ENCODE measurements at places on chromosomes 5 and 9.

DNA sequence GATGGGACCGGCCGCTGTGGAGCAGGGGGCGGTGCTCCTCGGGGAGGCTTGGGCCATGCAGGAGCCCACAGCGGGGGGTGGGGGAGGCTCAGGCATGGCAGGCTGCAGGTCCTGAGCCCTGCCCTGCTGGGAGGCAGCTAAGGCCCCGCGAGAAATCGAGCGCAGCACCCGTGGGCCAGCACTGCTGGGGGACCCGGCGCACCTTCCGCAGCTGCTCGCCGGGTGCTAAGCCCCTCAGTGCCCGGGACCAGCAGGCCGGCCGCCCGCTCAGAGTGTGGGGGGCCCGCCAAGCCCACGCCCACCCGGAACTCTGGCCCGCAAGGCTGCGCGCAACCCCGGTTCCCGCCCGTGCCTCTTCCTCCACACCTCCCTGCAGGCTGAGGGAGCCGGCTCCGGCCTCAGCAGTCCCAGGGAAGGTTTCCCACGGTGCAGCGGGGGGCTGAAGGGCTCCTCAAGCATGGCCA lies 131.5 kb downstream of the SNX18 start:
- DNase-seq = no peak

GRCh38 chr5:69512740-69513260 lies 20.2 kb downstream of the OCLN start:
- no peak for DNase-seq

- DNase-seq = no peak
Measured at GRCh38 chr5:1325870-1326531, 18.9 kb downstream of the CLPTM1L start.

DNA sequence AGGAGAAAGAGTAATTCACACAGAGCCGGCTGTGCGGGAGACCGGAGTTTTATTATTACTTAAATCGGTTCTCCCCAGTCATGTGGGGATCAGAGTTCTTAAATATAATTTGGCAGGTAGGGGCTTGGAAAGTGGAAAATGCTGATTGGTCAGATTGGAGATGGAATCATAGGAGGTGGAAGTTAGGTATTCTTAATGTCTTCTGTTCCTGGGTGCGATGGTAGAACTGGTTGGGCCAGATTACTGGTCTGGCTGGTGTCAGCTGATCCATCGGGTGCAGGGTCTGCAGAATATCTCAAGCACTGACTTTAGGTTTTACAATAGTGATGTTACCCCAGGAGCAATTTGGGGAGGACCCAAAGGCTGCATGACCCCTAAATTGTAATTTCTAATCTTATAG lies 4.6 kb upstream of the CERCAM start:
- DNase-seq = no peak

DNA sequence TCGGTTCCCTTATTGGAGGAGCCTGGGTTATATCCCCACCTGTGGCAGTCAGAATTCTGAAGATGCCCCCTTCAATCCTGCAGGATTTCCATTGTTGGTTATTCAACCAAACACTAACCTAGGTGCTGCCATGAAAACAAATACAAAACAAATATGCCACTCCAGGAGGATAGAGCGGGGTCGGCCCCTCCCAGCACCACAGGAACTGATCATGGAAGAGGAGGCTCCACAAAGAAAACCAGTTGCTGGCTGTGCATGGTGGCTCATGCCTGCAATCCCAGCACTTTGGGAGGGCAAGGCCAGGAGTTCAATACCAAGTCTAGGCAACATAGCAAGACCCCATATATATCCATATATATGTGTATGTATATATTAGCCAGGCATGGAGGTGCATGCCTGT lies 13.2 kb upstream of the ADGRD2 start:
- no peak for DNase-seq

- DNase-seq = no peak
Measured at GRCh38 chr5:149030392-149030791, 32.5 kb downstream of the SH3TC2 start.

DNA sequence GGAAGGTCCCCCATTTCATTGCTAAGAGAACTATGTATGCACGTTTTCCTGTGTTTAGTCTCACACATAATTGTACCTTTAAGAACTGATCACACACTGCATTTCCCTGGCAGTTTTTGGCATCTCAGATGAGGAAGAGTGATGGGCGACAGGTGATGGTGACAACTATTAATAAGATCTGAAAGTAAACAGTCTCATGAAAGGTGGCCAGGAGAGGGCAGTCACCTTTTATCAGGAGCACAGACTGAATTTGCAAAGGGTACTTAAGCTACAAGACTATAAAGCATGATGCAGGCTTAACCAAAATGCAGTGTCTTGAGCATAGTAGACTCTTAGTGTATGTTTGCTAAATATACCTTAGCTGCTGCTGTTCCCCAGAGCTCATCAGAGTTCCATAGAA lies 91.5 kb downstream of the GHR start:
- no peak for DNase-seq

DNA sequence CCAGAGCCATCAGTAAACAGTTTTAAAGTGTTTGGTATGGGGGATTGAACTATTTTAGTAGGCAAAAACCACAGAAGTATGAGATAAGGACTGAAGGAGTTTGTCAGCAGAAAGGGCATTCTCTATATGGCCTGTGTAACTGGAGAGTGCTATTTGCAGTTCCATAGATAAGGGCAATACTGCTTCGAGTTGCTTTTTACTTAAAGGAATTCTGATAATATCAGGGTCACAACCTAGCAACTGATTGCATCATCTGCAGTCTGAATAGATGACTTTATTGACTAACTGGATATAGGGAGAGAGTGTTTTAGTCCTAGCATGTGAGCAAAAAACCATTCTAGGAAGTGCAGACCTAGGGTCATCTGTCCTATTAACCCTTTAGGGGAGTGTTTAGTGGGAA lies 645.2 kb upstream of the PTPRD start:
- DNase-seq = no peak

DNA sequence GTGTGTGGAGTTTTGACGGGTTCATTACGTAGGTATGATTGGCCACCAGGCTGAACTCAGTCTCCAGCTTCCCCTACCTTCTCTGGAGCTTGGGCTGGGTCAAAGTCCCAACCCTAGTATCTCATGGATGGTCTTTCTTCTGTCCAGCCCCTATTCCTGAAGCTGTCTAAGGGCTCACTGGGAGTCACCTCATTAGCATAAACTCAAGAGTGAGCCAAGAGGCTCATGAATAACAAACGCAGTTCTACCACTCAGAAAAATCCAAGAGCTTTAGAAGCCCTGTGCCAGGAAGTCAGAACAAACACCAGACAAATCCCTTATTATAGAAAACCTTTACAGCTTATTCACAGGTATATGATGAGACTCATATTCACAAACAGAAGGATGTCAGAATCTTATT lies 180.3 kb upstream of the NFIL3 start:
- DNase-seq = no peak

DNA sequence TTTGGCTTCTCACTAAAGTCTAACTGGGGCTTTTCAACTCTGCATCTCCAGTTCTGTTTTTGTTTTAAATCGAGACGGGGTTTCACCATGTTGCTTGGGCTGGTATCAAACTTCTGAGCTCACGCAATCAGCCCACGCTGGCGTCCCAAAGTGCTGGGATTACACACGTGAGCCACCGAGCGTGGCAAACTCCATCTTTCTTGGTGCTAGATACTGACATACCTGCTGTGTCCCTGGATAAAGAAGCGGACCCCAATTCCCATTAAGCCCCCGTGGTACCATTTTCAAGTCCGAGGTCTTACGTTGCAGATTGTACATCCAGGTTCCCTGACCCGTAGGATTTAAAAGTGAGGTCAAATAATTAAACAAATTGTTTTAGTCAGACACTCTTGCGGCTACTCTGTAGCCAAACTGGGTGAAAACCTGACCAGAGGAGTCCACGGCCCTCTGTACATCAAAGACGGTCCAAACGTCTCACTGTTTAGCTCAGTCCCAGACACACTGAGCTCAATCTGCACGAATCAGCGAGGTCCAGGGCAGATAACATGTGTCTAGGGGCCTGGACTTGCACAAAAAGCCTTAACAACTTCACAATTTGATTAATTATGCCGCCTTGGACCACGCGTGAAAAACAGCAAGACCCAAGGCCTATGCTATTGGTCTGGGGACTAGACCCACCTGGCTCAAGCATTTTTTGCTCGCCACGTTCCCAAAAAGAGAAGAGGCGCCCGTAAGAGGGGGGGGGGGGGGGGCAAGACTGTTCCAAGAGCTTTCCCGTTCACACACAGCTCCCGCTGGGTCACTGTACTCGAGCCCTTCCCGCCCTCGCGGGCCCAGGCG lies 727 bp upstream of the DNAJA1 start:
- no peak for DNase-seq

GRCh38 chr9:89008055-89008743 lies 16.9 kb downstream of the S1PR3 start:
- no peak for DNase-seq

DNA sequence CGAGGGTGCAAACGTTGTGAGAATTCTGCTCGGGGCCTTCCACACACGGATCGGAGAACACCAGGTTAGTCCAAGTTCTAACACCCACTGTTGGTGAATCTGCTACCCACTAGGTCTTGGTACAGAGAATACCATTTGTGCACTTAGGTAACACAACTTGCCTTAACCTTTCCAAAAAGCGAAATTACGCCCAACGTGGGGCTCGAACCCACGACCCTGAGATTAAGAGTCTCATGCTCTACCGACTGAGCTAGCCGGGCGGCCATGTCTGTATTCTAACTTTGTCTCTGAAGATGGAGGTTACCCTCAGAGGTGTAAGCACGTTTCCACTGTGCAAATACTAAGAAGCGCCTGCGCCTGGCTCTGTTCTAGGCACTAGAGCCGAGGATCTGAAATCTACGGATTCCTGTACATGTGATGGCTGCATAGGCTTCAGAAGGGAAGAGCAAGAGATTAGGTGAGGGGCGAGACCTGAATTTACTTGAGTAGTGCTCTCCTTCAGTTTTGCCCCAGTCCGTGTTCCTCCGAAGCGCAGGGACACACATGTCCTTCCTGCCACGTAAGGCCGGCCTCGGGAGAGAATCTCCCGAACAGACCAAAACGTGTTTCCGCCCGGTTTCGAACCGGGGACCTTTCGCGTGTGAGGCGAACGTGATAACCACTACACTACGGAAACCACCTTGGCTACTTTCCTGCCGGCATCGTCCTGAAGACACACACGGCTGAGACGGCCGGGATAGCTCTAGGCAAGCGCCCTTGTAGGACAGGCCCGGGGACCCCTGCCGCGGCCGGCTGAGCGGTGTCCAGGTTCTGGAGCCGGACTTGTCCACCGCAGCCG lies 1.1 kb upstream of the TRIM41 start:
- DNase-seq = no peak

DNA sequence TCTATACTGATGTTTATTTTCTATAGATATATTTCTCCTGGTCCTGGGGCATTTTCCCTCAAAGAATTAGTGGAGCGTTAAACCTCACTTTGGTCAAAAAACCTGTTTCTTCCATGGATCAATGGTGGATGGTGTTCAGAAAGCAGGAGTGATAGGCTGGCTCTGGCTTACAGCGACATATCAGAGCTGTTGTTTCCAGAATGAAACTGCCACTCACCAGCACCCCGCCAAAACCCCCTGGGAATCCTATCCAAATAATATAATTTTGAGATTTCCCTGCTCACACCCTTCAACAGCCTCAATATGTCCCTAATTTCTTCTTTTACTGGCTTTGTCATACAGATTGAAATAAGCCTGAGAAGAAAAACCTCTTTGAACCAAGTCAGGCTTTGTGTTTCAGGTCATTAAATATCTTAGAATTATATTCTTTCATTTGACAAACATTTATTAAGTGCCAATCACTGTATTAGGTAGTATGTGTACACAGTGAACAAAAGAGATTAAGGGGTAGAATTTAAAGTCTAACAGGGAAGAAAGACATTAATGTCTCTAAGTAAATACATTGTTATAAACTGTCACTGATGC lies 144.5 kb upstream of the GPR151 start:
- no peak for DNase-seq

DNA sequence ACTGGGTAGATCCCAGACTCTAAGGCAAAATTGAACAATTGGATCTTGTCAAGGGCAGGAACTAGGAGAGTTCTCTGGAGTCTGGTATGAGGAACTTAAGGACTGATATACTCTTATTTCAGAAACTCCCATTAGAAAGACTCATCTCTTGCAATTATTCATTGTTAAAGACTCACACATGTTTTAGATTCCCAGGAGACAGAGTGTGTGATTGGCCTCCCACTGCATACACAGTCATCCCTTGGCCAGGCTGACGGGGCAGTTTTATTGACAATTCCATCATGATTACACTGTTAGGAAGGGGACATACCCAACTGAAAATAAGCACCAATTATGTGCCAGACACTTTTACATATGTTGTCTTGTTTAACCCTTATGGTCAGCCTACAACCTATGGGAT lies 347.2 kb downstream of the DMAC1 start:
- no peak for DNase-seq

DNA sequence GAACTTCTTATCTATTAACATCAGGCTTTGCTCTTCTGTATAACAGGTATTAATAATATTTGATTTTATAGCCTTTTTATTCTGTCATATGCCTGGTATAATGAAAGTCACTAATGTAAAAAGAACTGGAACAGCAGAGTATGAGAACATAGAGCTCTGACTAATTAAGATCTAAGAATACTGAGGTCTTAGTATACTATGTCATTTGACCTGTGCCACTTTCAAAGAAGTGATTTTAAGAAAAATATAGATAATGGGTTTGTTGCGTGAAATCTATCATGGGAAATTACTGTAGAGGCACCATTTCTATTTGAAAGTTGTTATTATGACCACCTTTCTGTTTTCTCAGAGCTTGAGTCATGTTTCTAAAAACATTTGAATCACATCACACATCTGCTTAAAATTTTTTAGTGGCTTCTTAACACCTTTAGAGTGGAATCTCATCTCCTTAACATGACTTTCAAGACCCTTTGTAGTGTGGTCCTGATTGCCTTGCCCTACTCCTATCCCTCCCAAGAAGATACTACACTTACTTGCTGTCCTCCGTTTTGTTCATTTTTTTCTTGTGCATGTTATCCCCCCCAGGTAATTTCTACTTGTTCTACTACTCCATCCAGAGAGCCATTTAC lies 14.3 kb downstream of the WDR36 start:
- DNase-seq = no peak

GRCh38 chr5:14487897-14488570 lies 93.6 kb upstream of the OTULINL start:
- no peak for DNase-seq

DNA sequence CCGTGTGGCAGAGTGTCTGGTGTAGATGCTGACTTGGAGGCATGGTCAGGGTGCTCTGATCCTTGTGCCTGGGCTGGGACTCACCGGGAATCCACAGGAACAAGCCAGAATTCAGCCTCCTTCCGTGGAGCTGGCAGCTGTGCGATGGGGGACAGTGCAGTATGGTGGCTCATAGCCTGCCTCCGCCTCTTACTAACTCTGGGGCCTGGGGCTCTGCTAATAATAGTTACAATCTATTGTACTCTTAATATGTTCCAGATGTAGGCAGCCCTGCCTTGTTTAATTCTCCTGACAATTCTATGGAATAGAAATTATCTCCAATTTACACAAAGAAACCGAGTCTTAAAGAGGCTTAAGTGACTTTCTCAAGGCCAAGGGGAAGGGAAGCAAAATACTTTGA lies 77.6 kb downstream of the PCDH1 start:
- DNase-seq = no peak

GRCh38 chr5:35842856-35843255 lies 13.8 kb upstream of the IL7R start:
- no peak for DNase-seq

All from NCI-H1048 (cell line).